ENCODE measurements at places on chromosomes 1 and 21. TPM values are rescaled to one million over a fixed set of nuclear protein-coding genes. Genes with fewer than 3 reads are reported as not detected.

Gene WNT3A
- total RNA-seq = not detected

Gene RNU1-4
- total RNA-seq = 3,278 TPM

Gene COL6A2
- 12.9 TPM for total RNA-seq

Gene C1orf226
- 0.10 TPM for total RNA-seq

Gene ZNF648
- not detected for total RNA-seq

Gene VWA1
- not detected for total RNA-seq

Gene OR10Z1
- not detected for total RNA-seq

Gene CACNA1S
- not detected for total RNA-seq

Gene MDM4
- 263 TPM for total RNA-seq

Gene HTR1D
- not detected for total RNA-seq

Gene FCRL1
- total RNA-seq = 2.9 TPM

Gene C1orf53
- total RNA-seq = not detected

Gene C1orf167
- not detected for total RNA-seq

Gene SYTL1
- total RNA-seq = 191 TPM

Gene CD5L
- total RNA-seq = not detected

Gene MIXL1
- not detected for total RNA-seq

Gene OR2T35
- total RNA-seq = not detected

Gene SLC66A1
- 3.2 TPM for total RNA-seq

Gene OR2L13
- not detected for total RNA-seq

Gene PTPN22
- total RNA-seq = 58.5 TPM

Gene OR2G6
- not detected for total RNA-seq

Gene MEX3A
- total RNA-seq = not detected

Gene AMY1C
- total RNA-seq = not detected

Gene FMN2
- not detected for total RNA-seq

Gene IL24
- not detected for total RNA-seq

Gene KRTAP7-1
- total RNA-seq = not detected

Gene B3GALT6
- 10.0 TPM for total RNA-seq

Gene CHI3L1
- total RNA-seq = not detected

Gene RBM11
- 0.76 TPM for total RNA-seq

Gene OR2L8
- total RNA-seq = 0.42 TPM

Gene CELA2A
- total RNA-seq = not detected

Gene MSH4
- total RNA-seq = 0.22 TPM

Gene HPDL
- total RNA-seq = not detected

Gene CAMSAP2
- 8.4 TPM for total RNA-seq

Gene ANGPTL3
- total RNA-seq = not detected

Gene OR6K3
- not detected for total RNA-seq

Gene RCSD1
- 174 TPM for total RNA-seq

Gene DIO1
- not detected for total RNA-seq
